ENCODE measurements at places on chromosomes 1 and 21.
A peak's percentile ranks its signal among the peaks of the same experiment; 100 is the strongest.

GRCh38 chr1:178060789-178061556, 32.9 kb upstream of the RASAL2 start:
- DNase-seq: no peak

DNA sequence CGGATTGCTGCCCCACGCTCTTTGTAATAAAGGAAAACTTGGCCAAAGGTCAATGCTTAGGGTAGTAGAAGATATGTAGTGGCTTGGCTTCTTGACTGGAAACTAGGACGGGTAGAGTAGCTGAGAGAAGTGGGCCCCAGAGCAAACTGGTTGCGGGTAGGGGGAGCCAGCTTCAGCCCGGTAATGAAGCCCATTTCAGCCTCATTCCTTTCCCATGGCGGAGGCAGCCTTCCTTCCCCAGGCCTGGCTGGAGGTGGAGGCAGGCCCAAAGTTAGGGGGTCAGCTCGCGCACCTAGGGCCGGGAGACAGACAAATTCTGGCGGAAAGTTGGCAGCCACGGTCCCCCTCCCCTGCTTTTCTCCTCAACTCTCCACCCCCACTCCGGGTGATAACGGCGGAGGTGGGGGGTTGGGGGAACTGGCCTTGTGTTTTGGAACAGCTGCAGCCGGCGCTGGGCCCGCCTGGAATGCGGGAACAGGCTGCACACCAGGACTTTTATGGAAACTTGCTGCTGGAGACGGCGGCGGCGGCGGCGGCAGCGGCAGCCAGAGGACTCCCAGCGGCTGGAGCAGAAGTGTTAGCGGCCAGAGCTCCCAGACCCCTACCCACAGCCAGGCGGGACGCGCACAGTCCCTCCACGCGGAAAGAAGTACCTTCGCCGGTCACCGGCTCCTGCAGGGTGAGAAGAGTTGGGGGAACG, at the start of gene NEXN:
Gene NEXN, plus strand, starts transcription at position 544 of the 700 bp plus-strand sequence. CDS start 27,483 bp downstream, outside the sequence.
- DNase-seq: no peak

DNA sequence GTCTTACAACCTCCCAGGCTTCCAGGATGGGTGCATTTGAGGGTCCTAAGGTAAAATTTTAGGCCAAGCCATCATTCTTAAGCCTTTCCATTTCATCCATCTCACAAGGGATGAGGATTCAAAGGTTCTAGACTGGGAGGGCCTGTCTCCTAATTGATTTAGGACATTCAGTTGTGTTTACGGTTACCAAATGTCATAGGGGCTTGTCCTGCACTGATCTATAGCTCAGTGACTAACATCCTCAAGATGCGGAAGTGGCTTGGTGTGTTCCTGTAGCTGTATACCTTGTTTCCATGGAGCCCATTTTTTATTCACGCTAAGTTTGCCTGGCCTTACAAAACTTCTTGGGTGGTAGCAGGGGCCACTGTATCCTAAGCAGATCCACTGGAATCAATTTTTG, 52.8 kb downstream of the DUSP10 start:
- peak; percentile 47 for DNase-seq

DNA sequence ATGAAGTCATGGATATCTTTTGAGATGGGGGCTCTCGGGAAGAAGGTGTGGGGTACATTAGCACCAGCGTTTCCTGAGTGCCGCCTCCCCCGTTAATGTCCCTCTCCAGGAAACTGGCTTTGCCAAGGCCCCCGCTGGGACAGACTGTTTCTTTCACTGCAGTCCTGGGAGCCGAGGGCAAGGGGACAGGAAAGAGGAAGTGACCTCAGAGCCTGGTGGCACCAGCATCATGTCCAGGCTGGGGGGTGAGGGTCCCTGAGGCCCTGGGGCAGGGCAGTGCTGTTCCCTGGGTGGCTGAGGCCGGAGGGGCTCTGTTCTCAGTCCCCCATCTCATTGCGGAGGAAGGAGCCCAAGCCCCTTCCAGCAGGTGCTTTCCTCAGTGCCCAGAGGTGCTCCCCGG, 5.8 kb downstream of the PFKL start:
- DNase-seq: no peak

DNA sequence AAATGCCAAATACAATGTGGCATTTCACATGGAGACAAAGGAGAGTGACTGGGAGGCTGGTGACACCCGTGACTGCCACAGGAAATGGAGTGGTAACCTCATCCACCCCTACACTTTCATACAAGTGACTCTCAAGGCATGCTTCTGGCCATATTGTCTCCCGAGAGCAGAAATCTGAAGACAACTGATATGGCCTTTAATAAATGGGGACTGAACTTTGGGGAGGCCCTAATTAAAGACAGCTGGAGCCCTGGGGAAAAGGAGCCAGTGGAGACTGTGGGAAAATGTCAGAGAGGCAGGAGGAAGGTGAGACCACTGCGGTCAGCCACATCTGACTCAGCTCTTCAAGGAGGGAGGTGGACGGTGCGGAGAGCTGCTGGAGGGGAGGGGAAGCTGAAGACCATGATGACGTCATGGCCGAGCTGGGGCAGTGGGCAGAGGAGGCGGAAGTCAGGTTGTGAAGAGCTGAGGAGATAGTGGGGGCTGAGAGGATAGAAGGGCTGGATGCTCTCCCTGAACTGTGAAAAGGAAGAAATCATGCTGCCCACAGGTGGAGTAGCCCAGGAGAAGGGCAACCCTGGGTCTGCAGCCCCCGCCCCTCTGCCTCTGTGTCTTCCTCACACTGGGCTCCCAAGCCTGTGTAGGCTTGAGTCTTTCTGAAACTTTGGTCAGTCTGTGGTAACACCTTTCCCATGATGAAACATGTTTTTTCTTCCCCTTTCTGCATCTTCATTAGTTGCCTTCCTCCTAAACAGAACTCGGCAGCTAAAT, 14.0 kb upstream of the NCF2 start:
- DNase-seq: no peak

DNA sequence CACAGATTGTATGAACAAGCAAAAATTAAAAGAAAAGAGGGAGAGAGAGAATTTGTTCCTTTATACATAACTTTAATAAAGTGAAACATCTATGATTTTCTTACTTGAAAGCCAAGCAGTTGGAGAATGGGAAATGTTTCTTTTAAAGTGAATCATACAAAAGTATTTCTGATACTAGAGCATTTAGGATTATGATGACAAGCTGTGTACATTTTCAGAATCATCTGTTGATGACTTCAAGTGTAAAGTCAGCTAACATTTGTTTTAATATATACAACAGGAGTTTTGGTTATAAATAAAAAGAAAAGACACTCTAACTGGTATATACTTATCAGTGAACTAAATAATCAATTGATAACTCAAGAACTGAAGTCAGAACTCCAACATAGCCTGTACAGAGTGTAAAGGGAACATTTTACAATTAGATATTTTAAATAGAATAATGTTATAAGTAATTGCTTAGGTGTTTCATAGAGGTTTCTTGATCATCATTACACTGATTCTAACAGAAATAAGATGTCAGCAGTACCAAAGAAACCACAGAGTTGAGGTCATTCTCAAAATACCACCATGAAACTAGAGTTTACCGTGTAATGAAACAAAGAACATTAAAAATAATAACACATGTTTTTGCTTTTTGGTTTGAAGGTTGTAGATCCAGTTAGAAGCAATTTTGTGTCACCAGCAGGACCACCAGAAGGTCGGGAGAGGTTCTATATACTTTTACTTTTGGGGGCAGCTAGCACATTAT, 103.4 kb downstream of the COL24A1 start:
- no peak for DNase-seq

DNA sequence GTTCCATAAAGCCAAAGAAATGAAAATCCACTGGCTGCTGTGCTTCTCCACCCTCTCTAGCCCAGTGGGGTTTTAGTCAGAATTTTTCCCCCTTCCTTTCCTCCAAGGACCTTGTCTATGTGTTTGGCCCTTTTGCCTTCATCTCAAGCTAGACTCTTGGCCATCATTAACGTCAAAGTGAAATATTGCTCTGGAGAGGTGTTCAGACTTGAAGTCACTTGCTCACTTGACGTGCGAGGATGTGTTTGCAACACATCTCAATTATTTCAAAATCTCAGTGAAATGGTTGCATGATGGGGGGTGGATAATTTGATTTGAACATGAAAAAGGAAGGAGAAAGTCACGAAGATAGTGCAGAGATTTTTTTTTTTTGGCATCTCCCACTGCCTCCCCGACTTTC, 13.6 kb downstream of the EVA1C start:
- DNase-seq: no peak

DNA sequence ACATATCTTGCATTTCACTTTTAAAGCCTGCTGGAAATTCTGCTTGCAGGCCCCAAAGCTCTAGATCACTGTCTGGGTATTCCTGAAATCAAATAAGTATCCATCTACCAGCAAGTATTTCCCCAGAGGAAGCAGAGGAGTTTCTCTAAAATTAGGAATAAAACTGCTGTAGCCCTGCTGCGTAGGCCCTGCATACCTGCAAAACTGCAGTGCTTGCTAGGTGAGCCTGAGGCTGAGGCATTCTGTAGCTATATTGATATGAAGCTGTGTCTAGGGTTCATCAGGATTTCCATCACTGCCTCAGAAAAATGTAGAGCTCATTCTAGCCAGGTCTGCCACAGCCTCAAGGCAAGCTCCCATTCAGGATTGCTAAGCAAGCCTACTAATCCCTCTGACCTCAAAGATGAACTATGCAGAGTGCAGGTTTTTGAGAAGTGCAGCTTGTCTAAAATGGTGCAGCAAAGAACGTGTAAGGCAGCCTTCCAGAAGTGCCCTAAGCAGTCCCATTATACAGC, 28.7 kb downstream of the NPHS2 start:
- no peak for DNase-seq

- no peak for DNase-seq
Measured at GRCh38 chr1:245872475-245872874, 634.6 kb downstream of the SMYD3 start.

- DNase-seq: no peak
Measured at GRCh38 chr1:20227704-20228103, 41.4 kb upstream of the PLA2G2C start.

DNA sequence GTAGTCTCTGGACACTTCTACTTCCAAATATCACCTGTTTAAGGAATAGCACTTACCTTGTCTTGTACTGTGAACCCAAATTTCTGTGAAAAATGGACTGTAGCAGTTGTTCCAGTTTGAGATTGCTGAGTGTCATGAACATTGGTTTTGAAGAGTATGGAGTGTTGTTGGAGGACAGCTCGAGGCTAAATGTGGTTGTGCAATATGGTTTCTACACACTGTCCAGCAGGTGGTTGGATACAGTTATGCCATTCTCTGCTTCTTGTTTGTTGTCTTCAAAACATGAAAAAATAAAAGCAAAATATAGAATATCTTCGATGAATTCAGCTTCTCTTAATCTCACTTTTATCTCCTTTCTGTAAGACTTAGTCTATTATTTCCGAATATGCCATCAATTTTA, 67.1 kb downstream of the DDR2 start:
- no peak for DNase-seq

Data from CD4-positive, alpha-beta T cell treated with Interleukin-17A for 1 hour (primary cell).